ENCODE measurements at places on chromosomes 3 and 15.

- no peak for DNase-seq
Measured at GRCh38 chr15:74517096-74517495, 23.9 kb upstream of the ARID3B start.

DNA sequence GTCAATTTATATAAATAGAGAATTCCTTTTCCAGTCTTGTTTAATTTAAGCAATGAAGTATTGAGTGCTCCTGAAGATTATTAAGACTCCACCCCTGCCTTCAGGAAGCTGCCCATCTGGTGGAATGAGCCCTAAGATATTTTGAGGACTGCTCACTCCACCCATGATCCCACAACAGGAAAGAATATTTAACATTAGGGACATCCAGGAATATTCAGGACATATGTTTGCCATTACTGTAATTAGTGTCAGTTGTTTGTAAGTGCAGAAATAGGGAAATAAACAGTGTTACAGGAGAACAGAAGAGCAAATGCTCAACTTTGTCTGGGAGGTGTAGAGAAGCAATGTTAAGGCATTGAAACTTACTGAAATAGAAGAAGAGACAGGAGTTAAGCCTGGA lies 375.0 kb downstream of the ROBO2 start:
- DNase-seq, result no peak

DNA sequence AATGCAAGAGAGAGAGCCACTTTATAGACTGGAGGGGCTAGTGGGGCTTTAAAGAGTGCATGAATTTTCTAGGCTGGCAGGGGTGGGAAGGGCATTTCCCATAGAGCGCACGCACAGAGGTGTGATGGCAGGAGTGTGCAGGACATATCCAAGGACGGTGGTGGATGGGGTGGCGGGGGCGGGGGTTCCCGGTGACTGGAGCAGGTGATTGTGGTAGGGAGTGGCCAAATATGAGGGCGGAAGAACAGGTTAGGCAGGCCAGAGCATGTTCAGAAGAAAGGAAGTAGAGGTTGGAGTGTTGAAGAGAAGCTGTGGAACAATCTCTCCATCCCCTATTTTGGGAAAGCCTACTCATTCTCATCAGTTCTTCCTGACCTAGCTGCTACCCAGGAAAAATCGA lies 18.1 kb downstream of the FAM81A start:
- no peak for DNase-seq

DNA sequence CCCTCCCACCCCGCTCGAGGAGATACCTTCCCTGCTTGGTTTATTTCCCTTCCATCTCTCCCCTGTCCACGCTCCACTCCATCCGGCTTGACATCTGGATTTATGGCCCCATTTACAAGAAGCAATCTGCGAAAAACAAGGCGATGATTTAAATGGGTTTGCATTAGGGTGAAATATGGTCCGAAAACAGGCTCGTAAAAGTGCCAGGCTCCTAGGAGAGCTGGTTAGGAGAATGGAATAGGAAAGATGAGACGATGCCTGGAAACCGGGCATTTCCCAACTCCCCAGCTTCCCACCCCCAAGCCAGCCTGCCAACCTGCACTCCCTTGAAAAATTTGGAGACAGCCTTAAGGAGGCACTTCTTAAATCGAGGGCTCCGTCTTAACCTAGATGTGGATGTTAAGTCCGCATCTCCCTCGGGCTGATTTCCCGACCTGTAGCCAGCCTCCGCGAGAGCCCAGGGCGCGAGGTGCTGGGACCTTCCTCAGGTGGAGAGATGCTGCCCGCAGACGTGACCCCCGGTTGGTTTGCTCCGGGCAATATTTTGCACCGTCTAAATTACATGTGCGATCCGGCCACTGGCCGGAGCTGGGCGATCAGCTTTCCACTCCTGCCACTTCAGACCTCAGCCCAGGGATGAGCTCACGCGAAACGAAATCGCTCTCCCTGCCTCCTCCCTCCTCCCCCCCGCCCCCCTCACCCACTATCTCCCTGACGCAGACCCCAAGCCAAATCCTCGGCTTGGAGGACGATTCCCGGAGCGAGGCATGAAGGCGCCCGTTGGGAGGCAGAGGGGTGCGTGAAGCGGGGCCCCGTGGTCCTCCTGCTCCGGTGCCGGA lies 1.3 kb downstream of the GRM7 start:
- no peak for DNase-seq

DNA sequence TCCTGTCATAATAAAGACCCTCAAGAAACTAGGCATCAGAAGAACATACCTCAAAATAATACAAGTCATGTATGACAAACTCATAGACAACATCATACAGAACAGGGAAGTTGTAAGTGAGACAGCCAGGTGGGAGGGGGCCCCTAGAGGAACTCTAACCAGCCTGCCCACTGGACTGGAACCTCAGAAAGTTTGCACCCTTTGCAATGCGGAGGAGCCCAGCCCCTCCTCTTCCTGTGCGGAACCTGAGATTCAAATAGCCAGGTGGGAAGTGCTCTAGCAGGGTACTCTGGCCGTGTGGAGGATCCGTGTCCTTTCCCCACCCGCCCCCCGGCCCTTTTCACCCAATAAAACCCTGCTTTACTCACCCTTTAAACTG lies 387.0 kb upstream of the CBLB start:
- no peak for DNase-seq

DNA sequence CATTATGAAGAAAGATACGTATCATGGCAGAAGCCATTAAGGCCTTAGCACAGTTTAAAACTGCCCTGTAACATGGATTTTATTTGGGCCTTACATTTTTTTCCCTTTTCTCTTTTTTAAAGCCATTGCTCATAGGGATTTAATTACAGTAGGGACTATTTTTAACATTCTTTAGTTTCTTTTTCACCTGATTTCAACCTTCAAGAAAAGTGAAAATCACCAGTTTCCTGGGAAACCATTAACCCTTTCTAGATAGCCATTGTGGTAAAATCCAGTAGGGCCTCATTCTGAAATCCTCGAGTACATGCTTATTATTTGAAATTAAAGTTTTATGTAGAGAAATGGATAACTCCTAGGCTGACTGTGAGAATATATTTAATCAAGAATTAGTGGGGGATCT lies 3.1 kb downstream of the SPRED1 start:
- DNase-seq, result no peak

DNA sequence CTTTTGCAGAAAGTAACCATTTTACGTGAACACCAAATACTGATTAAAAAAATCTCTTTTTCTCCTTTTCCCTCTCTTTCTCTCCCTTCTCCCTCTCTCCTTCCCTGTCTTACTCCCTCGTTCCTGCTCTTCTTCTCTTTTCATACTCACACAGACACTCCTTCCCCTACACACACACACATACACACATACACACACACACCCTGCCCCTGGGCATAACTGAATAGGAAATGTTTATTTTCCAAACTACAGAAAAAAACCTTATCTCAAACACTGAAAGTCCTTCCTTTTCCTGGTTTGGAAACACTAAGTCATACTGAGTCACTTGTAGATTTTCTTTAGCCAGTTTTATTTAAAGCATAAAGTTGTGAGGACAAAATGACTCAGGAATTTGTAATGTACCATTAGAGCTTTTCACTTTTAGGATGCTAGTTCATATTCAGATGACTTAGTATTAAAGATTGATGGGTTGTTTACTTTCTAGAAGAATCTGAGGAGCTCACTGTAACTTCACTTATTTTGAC lies 62.4 kb downstream of the MBNL1 start:
- no peak for DNase-seq

- DNase-seq, result no peak
Measured at GRCh38 chr3:105688821-105689220, 180.0 kb downstream of the CBLB start.

GRCh38 chr3:30680789-30681648 lies 74.6 kb downstream of the TGFBR2 start:
- no peak for DNase-seq

DNA sequence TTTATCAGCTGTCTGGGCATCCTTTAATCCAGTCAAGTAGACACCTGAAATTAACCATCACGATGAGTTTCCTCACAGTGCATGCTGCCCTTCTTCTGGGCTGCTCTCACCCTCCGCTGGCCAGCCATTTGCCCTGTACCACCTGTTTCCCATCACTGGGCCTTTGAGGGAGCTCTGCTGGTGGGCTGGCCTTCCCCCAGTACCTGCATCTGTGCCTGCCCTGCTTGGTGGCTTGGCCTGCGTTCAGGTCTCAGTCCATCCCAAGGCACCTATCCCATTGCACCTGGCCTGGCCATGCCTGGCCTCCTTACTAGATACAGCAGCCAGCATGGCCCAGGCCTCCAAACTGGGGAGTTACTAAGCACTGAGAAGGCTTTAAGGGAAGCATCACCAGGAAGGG lies 413.2 kb downstream of the NTRK3 start:
- DNase-seq, result no peak

DNA sequence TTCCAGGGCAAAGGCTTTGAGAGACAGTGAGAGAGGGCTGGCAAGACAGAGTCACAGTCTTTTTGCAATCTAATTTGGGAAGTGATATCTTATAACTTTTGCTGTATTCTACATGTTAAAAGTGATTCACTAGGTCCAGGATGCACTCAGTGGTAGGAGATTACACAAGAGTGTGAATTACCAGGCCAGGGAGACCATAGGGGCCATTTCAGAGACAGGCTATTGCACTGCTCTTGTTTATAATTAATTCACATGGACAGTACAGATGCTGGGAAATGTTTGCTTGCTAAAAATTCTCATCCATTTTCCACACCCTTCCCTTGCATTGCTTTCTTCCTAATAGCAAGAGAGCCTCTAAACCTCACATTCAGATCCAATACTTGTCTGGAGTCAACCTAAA lies 22.6 kb upstream of the POMGNT2 start:
- no peak for DNase-seq

DNA sequence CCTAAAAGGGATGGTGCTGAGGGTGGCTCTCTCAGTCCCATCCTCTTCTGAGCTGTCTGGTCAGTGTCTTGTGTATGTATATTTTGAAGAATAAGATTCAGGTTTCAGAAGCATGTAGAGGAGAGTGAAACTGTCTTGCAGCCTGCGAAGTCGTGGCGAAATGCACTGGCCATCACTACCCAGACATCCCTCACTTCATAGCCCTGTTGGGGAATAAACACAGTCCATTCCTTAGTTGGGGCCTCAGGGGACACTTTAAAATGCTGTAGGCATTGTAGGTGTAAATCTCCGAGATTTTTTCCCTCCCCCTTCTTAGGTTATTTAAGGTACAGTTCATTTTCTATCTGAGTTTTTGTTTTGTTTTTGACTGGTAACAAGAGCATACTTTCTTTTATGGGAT lies 93.8 kb downstream of the DNASE1L3 start:
- DNase-seq, result no peak

All from left renal pelvis (tissue), 4 donors.